ENCODE measurements at places on chromosomes 5 and 9. TPM values are rescaled to one million over a fixed set of nuclear protein-coding genes. Genes with fewer than 3 reads are reported as not detected.

Gene ANGPTL2
- total RNA-seq: 0.08 TPM

Gene PCDHGB4
- 0.21 TPM for total RNA-seq

- DNase-seq: no peak
- no peak overlapping the region for H3K27ac ChIP-seq
- H3K4me1 ChIP-seq: no peaks in the 10 kb centered on the region
- no peak overlapping the region for H3K4me3 ChIP-seq
- H3K36me3 ChIP-seq: no peaks in the 10 kb centered on the region
- H3K27me3 ChIP-seq: no peaks in the 10 kb centered on the region
Observed at GRCh38 chr5:66697796-66698564, 101.8 kb downstream of the MAST4 start.

DNA sequence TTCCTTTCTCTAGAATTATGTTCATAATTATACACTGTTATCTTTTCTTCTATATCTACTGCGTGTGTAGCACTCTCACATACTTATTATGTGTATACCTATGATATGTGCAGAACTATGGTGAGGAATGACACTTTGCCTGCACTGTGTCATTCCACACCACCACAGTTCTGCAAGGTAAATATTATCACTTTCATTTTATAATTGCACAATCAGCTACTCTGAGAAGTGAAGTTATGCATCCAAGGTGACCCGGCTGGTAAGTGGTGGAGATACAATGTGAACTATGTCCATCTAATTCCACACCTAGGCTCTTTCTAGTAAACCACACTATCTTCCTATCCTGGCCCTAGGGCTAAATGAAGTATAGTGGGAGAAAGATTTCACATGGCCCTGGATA is 170.1 kb upstream of the ATP10B start:
- no peak overlapping the region for H3K4me3 ChIP-seq
- DNase-seq: no peak
- H3K4me1 ChIP-seq: no peaks in the 10 kb centered on the region
- no peak overlapping the region for H3K27ac ChIP-seq

DNA sequence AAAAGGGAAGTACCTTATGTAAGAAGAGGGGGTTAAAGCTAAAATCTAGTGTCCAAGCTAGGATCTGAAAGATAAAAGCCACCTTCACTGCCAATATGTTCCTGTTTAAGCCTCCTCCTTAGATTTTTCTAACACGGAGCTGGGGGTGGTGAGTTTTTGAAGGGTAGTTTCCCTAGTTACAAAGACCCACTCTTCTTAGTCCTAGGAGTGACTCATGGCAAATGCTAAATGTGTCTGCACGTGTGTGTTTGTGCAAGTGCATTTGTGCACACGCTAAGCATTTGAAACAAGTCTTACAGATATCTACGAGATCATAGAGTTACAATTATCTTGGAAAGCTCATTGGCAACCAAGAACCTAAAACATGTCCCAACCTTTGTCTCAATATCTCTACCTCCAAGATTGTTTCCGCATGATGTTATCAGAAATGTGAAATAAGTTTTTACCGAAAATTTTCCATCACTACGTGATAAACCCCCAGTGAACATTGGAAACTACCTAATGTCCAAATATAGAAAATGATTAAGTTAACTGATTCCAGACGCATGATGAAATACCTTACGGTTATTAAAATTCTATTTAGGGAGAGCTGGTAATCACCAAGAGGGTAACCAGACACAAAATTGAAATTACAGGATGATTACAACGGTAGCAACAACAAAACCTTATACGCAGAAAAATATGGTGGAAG is 78.0 kb upstream of the HRH2 start:
- no peaks in the 10 kb centered on the region for H3K36me3 ChIP-seq
- H3K4me3 ChIP-seq: no peak overlapping the region
- H3K4me1 ChIP-seq: no peaks in the 10 kb centered on the region
- DNase-seq: no peak
- peaks cover 7% of the 10 kb centered on the region for H3K27me3 ChIP-seq
- H3K27ac ChIP-seq: no peak overlapping the region

Measured in Panc1 (cell line).